Osteoblast (primary cell): ENCODE measurements at places on chromosomes 7 and 10. TPM values are rescaled to one million over a fixed set of nuclear protein-coding genes. Genes with fewer than 3 reads are reported as not detected.

- DNase-seq = no peak
These were observed 264.6 kb downstream of the DGKB start for GRCh38 chr7:14637968-14638367.

DNA sequence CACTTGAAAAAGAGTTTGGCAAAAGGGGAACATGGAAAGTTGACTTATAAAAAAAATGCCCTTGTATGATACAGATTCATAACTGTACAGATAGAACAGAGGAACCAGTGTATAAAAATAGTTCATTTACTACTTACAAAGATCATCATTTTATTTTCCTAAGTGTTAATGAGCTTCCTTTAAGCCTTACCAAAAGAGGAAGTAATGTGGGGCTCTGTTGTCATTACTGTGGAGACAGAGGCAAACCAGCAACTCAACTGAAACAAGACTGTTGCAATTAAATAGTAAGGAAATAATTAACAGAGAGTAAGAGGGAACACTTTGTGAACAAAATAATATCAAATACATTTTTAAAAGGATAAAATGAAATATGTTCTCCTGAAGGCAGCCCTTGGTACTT lies 526.2 kb upstream of the ADARB2 start:
- no peak for DNase-seq

ZNF467 gene
- total RNA-seq = not detected in 2 replicates

FBXO24 gene
- under 0.01 and 0.36 TPM in 2 replicates for total RNA-seq

MYOF gene
- total RNA-seq = 352 and 379 TPM in 2 replicates

PAPOLB gene
- total RNA-seq = under 0.01 and 0.36 TPM in 2 replicates
